GM10248 (cell line): ENCODE measurements at places on chromosomes 2 and 18.

DNA sequence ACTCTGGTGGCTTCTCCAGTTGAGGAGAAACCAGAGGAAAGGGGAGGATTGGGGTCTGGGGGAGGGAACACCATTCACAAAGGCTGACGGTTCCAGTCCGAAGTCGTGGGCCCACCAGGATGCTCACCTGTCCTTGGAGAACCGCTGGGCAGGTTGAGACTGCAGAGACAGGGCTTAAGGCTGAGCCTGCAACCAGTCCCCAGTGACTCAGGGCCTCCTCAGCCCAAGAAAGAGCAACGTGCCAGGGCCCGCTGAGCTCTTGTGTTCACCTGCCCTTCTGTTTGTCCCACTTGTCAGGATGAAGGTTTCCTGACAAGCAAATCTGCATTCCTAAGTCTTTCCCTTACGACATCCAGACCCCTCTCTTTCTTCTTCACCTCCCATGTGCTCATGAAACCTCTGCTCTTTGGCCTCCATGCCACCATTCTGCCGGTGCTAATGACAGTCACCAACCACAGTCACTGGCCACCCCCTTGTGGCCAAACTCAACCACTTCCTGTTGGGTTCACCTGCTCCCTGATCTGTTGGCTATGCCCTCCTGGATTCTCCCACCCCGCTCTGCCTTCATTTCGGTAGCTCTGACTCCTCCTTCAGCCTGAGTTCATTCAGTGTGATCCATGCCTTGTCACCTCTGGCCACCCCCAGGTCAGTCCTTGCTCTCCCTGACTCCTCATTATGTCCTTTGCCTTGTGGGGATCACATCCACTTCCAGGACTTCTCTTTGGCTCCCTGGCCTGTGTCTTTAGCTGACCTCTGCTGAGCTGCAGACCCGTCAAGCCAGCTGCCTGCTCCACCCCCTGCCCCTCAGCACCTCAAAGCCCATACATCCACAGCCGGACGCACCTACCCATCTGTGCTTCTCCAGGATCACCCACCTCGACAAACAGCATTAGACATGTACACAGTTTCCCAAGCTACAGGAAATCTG lies 17.6 kb downstream of the EMX1 start:
- DNase-seq: peak; percentile 67

GRCh38 chr2:185202381-185202780 lies 536.2 kb upstream of the FSIP2 start:
- DNase-seq: no peak

- DNase-seq: no peak
Observed at GRCh38 chr2:155125585-155126230, 427.2 kb downstream of the KCNJ3 start.

DNA sequence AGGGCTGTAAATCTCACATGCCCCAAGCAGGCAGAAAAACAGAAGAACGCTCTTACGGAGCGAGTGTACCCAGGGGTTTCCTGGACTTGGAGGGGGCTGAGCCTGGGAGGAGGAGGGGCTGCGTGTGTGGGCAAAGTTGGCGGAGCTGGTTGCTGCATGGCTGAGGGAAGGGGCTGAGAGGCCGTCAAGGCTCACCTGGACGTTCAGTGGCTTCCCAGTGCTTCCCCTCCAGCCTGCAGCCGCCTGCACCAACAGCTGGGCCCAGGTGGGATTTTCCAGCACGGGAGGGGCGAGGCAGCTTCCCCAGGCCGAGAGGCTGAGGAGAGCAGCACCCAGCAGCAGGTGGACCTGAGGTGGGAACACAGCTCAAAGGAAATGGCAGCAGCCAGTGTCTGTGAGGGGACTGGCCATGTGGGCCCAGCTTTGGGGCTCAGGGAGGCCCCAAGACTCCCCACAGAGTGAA lies 70.6 kb upstream of the CTDP1 start:
- DNase-seq: no peak

GRCh38 chr2:196176142-196176738 lies 4.9 kb upstream of the STK17B start:
- DNase-seq: peak; percentile 64

DNA sequence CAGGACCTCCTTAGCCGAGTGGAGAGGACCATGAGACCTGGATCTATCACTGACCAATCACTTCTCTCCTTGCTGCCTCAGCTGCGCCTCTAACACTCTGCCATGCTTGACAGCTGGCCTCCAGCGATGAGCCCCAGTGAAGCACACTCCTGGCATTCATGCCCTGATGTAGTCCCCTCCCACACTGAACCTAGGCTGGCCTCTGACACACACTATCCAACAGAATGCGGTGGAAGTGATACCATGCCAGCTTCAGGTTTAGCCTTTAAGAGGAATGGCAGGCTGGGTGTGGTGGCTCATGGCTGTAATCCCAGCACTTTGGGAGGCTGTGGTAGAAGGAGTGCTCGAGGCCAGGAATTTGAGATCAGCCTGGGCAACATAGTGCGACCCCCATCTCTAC lies 73.7 kb upstream of the LAPTM4A start:
- DNase-seq: no peak

- no peak for DNase-seq
Observed at GRCh38 chr2:28868611-28869010, 1.5 kb downstream of the TRMT61B start.

DNA sequence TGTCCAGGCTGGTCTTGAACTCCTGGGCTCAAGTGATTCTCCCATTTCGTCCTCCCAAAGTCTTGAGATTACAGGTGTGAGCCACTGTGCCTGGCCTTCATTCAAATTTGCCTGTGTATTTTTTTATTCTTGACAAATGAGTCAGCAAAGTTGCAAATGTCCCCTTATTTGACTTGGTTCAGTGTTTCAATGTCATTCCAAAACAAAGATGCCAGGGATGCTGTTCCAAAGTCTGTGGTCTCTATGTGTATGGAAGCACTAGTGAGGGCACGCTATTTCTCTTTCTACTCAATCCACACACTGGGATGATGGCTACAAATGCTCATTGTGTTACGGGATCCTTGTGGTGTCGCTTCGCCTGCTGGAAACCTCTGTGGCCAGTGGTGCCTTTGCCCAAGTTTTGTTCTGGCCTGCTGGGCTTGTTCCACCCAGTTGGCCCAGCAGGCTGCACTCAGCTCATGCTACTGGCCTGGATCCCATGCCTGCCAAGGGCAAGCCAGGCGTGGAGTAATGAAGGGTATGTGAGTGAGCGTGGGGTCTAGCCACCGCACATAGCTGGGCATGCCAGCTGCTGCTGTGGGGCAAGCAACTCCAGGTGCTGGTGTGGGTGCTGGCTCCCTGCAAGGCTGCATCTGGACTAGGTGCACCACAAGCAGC lies 35.6 kb downstream of the FBXO48 start:
- DNase-seq: no peak

- no peak for DNase-seq
Observed at GRCh38 chr18:70291295-70291574, 2.4 kb downstream of the SOCS6 start.

DNA sequence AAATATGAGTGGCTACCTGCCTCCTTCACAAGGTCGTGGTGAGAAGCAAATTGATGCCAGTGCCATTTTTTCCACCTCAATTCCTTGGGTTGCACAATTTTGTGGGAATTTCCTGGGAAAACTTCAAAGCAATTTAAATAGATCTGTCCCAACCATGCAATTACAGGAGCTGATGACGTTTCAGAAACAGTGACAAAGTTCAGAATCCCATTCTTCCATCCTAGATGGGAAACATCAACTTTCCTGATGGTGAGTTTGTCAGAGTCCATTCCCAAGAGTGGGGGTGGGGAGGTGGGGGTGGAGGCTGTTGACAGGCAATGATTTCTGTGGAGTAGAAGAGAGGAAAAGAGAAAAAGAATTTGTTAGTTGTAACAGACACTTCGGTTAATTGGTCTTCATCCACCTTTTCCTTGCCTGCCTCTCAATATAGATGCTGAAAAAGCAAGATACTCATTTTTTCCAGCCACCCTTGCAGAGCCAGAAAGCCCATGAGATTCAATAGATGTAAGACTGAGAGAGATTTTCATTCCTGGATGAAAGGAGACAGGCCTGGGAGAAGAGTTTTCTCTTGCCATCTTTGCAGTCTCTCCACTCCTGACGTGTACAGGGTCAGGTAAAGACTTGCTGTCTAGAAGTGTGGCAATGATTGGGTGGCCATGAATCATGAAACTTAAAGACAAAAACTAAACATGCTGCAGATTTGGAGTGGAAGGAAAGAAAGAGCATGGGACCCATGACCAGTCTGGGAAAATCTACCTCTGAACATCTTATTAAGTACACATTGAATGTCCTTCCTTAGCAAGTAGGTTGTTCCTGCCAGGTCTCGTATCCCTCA lies 47.3 kb downstream of the SOCS6 start:
- no peak for DNase-seq

DNA sequence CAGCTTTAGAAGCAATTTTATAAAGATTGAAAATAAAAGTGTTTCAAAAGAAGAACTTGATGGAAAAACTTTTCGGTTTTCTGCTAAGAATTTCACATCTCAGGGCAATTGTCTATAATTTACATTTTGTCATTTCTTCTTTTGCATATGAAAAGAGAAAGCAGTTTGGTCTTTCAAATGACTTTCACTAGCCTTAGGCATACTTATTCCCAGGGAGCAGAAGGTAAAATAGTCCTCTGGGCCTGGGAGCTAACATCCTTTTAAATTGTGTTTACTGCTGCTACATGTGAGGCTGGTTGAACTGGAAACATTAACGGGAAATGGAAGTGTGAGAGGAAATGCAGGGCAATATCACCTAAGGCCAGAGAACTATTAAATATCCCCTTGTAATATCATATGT lies 37.1 kb downstream of the MYO3B start:
- no peak for DNase-seq

- peak; percentile 29 for DNase-seq
Observed at GRCh38 chr2:61943251-61943650, 37.8 kb downstream of the COMMD1 start.

- DNase-seq: peak; percentile 32
Observed at GRCh38 chr18:44887227-44887631, 206.5 kb downstream of the SETBP1 start.

DNA sequence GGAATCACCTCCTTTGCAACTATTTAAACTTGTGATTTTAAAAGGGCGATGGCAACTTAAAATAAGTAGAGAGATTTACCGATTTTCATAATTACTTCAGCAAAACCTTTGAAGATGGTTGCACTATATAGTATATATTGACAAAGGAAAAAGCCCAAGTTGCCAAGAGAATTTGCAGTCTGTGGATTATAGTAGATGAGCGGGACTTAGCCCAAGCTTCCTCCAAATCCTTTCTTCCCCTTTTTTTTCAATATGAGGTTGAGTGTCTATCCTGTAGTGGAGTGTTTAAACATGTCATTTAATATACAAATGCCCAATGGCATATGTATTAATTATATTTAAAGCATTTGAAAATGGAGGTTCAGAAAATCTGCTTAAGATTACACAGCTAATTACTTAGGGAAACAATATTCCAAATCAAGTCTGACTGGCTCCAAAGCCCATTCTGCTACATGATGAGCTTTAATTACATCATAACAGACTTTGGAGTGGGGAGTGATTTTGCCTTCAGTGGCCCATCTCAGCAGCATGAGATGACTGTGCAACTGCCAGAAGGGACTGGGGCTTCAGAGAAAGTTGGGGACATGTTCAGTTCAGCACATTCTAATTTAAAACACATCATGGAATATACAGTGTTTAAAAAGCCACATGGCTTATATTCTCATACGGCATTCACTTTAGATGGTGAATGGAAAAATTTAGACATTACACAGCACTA lies 73.2 kb downstream of the COL3A1 start:
- DNase-seq: no peak

DNA sequence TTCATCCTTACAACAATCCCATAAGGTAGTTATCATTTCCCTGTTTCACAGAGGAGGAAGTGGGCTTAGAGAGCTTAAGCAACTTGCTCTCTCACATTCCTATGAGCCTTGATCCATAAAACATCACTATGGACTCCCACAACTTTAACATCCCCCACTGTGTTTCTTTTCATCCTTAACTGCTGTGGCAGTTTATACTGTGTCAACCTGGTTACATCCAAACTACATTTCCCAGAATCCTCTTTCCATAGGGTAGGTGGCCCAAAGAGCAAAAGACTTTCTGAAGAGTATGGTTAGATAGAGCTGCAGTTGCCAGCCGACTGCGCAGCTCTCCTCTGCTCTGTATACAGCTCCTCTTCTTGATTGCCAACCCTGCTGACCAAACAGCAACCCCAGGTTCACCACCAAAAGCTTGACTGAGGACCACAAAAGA lies 22.5 kb downstream of the MAP3K2 start:
- no peak for DNase-seq

- DNase-seq: peak; percentile 19
Observed at GRCh38 chr2:99348173-99348572, 11.0 kb downstream of the EIF5B start.

GRCh38 chr18:7452331-7452730 lies 114.8 kb upstream of the PTPRM start:
- peak; percentile 22 for DNase-seq

DNA sequence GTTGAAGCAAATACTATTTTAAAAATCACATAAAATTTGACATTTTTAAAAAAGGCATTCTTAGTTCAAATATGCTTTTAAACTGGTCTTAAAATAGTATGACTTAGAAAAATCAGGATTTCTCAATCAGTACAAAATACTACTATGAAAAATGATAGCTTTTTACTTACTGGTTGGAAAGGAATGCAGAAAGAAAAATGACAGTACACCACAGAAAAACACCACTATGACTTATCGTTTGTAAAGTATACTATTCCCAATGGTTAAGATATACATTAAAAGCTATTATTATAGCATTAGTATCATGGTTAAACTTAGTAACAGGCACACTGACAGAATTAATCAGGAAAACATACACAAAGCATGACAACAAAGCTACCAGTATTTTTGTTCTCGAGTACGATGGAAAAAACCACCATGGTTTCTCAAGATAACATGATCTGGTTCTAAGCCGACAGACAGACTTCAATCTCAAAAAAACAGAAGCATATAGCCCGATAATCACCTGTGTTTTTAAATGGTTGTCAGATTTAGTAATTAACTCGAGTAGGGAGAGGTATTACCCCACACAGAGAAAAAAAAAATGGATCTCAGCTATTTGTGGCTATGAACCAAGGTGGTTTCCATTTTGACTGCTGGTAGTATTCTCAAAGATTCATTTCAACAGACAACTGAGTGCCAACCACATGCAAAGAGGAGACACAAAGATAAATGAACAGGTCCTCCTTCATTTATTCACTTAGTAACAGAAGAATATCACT lies 39.1 kb downstream of the CUL3 start:
- DNase-seq: no peak

GRCh38 chr2:229223107-229223506 lies 48.0 kb downstream of the PID1 start:
- no peak for DNase-seq

DNA sequence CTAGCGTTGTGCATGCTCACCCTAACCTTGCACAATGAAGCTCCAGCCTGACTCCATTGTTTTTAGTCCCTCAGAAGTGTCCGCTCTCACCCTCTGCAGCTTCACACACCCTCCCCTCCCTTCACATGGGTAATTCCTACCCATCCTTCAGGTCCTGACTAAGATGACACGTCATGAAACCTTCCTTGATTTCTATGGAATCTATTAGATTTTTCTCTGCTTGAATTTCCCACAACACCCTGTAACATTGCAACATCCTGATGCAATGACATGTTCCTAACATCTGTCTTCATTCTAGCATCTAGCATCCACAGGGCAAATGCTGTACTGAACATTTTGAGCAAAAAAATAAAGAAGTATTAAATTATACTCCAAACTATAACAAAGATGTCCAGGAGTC lies 77.0 kb upstream of the PID1 start:
- DNase-seq: no peak

- peak; percentile 26 for DNase-seq
Observed at GRCh38 chr2:91442246-91442905, 2750.9 kb downstream of the RPIA start.
